ENCODE measurements at places on chromosomes 5 and 9.

DNA sequence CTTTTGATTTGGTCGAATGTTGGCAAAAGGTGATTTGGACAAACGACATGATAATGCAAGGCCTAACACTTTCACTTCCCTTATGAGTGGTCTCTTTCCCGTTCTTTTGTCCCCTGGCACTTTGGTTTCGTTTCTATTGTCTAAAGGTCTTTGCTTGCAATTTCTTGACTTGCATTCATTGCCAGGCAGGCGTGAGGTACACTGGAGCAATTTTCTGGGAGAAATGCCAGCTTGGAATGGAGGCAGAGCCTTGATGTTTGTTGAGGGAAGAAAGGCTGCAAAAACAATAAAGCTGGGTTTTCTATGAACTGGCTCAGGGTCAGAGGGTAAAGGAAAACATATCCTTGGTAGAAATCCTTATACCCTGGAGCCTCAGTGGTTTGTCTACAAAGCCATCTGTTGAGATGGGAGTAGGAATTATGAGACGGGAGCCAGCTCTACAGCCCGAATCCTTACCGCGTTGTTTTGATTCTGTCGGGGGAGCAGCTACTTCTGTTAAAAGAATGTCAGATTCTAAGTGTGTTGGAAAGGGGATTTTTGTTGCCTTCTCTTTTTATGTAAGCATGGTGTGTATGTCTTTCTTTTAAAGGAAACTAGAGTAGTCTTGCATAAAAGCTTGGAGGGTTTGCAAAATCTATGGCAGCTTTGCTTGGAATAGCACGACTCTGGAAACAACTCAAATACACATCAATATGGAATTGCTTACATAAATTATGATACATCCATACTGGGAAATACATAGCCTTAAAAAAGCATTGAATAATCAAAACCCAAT is 158.9 kb downstream of the RMI1 start:
- no peak for DNase-seq

DNA sequence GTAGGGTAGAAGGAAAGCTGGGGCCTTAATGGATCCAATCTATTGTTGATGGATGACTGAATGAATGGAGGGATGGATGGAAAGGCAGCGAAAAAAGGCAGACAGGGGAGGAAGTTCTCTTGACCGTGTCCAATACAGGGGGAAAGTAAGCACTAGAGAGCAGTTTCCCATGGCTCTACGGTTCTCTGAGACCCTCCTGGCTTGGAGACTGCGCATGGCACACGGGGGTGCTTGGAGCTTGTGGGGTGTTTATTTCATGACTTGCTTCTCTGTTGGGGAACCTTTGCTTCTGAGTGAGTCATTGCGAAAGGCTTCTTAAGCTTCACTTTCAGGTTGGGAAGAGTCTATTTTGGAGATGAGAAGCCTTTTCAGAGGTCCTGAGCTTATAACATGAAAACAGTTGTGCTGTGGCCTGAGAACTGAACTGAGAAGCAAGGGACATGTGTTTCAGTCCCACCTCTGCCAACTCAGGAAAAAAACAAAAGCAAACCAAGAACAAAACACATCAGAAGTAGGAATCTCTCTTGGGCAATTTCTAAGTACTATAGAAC is 12.8 kb upstream of the TEX48 start:
- DNase-seq, result no peak

- DNase-seq, result no peak
Measured at GRCh38 chr9:2419347-2419746, 202.2 kb upstream of the VLDLR start.

- DNase-seq, result no peak
Measured at GRCh38 chr9:107584186-107584585, 94.6 kb upstream of the KLF4 start.

DNA sequence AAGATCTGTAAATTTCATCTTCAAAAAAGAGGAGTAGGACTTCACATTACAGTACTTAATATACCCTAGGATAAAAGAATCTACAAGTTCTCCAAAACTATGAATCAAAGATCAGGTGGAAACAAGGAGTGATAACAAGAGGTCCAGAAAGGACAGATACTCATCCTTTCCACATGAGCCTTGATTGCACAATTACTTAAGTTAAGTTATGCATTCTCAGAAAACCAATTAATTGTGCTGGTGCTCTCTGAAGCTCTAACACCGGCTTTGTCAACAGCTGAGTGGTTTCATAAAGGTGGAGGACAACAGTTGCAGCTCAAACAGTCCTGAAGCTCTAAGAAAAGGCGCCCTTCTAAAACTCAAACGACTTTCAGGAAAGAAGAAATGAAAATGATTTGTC is 251.9 kb downstream of the BNC2 start:
- no peak for DNase-seq

DNA sequence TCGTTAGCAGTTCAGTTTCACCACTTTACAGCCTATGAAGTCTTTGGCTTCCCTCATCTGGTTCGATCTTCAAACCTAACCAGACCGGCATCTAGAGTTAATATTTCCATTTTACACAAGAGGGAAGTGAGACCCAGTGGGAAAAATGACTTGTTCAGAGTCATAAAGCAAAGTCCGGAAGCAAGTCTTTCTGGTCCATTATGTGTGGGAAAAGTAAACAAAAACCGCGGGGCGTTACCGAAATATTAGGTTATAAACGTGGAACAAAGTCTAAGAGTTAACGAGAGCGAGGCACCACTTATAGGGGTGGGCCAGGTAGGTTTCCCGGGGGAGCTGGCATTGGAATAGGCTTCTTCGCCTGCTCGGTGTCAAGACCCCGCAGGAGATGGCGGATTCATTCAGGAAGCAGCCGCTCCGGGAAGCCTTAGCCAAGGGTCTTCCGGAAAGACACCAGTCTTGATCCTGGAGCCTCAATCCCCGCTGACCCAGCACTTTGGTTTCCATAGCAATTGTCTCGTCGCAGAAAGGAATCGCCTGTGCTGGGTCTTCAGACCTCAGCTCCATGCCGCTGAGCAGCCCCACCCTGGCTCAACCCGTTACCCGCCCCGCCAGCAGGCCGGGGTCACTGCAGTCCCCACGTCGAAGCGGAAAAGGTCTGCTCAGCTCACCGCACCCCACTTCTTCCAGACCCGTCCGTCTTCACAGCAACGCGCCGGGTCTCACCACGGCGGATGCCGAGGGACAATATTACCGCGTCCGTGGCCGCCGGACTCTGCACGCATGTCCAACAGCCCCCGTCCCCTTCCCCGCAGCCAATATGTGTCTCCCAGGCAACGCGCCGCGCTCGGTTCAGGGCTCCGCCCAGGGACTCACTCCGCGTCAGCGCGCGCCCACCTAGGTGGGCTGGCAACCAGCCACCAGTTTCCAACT is at the start of gene C5orf52:
Gene C5orf52, plus strand, starts transcription at position 872 of the 930 bp plus-strand sequence. CDS start 82 bp downstream, outside the sequence.
- DNase-seq, result peak; percentile 8
